ENCODE measurements at places on chromosomes 3 and 15. TPM values are rescaled to one million over a fixed set of nuclear protein-coding genes. Genes with fewer than 3 reads are reported as not detected.

The INSYN1 gene
- total RNA-seq: not detected

- DNase-seq: no peak
These were observed 21.9 kb upstream of the TIMP4 start for GRCh38 chr3:12180631-12181030.

The U2SURP gene
- 171 TPM for total RNA-seq

GRCh38 chr3:196274585-196274984 is 12.9 kb downstream of the PCYT1A start:
- DNase-seq: peak; percentile 27

DNA sequence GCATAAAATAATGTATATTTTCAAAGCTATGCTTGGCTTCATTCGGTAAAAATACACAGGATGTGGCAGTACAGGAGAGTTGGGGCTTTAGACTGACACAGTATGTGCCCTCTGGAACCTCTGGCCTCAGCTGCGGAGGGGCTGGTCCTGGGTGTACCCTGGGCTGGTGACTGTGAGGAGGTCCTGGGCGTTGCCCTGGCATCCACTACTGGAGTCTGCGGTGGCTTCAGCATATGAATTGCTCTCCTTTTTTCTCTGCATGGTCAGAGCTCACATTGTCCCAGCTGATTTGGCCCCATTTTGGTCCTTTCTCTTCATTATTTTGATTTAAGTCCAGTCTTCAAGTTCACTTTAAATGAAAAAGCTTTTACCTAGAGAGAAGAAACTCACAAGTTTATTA is 40.5 kb upstream of the CORO2B start:
- DNase-seq: no peak

DNA sequence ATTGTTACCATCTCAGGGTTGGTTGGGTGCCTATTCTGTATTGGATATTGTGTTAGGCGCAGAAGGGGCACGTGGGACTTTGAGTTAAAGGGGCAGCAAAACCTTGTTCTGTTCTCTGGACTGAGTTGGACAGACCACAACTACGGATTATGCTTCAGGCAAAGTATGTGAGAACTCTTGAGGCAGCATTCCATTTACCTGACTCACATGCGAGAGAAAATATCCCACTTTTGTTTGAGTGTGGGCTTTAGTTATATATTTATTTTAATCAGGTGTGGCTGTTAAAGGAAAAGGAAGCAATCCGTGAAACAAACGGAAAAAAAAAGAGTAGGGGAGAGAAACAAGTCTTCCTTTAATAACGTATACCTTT is 627 bp upstream of the PLS1 start:
- no peak for DNase-seq

All from T-helper 17 cell (primary cell).